Activated CD4-positive, alpha-beta T cell treated with anti-CD3 and anti-CD28 coated beads, Interleukin-2, amount 10 ng/mL, durations not matched to agents 24 days and 14 days (primary cell): ENCODE measurements at places on chromosomes 6 and 20.

- peaks cover 6% of the 10 kb centered on the region for H3K4me1 ChIP-seq
- H3K36me3 ChIP-seq, result peaks cover 51% of the 10 kb centered on the region
- no peak for DNase-seq
- H3K27ac ChIP-seq, result no peak overlapping the region
Measured at GRCh38 chr20:47252879-47253307, 103.6 kb downstream of the ZMYND8 start.

GRCh38 chr20:46931699-46932098, 37.1 kb downstream of the EYA2 start:
- H3K4me1 ChIP-seq, result no peaks in the 10 kb centered on the region
- peaks cover 23% of the 10 kb centered on the region for H3K27me3 ChIP-seq
- no peak overlapping the region for H3K27ac ChIP-seq
- no peak for DNase-seq
- no peaks in the 10 kb centered on the region for H3K36me3 ChIP-seq

DNA sequence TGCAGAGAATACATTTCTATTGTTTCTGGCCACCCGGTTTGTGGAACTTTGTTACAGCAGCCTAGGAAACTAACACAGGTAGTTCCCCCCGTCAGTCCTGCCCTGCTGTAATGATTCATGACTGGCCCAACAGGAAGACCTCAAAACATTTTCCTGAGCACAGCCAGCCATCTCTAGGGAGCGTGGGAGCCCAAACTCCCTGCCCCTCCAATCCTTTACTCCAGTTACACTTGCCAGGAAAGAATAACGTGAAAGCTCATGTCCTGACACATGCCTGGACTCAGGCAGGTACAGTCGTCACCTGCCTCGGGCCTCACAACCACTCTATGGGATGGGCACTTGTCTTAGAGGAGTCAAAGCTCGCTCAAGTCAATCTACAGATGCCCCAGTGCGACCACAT, 8.4 kb downstream of the TXNDC5 start:
- H3K27ac ChIP-seq, result no peak overlapping the region
- no peaks in the 10 kb centered on the region for H3K27me3 ChIP-seq
- DNase-seq, result no peak
- no peak overlapping the region for H3K4me3 ChIP-seq
- H3K4me1 ChIP-seq, result peaks cover 4% of the 10 kb centered on the region

GRCh38 chr6:7324520-7324919, 11.5 kb upstream of the SSR1 start:
- DNase-seq, result no peak
- H3K4me3 ChIP-seq, result no peak overlapping the region
- no peak overlapping the region for H3K27ac ChIP-seq
- H3K36me3 ChIP-seq, result no peaks in the 10 kb centered on the region
